ENCODE measurements at places on chromosomes 6 and 20. TPM values are rescaled to one million over a fixed set of nuclear protein-coding genes. Genes with fewer than 3 reads are reported as not detected.

GRCh38 chr6:158191761-158192160 is 23.6 kb downstream of the GTF2H5 start:
- DNase-seq = no peak

MCHR2 gene
- not detected for total RNA-seq

GRCh38 chr6:36436466-36436865 is 6.2 kb downstream of the PXT1 start:
- peak; percentile 36 for DNase-seq

DNA sequence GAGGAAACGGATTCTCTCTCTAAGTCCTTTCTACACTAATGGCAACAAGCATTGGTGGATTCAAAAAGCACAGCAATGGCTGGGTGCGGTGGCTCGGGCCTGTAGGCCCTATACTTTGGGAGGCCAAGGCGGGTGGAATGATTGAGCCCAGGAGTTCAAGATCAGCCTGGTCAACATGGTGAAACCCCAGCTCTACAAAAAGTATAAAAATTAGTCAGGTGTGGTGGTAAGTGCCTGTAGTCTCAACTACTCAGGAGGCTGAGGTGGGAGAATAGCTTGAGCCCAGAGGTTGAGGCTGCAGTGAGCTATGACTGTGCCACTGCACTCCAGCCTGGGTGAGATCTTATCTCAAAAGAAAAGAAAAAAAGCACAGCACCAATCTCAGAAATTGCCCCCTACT is 19.3 kb downstream of the PAQR8 start:
- no peak for DNase-seq

GRCh38 chr6:131929976-131930375 is 21.2 kb downstream of the CCN2 start:
- DNase-seq = no peak

- no peak for DNase-seq
These were observed 475.6 kb upstream of the ADGRB3 start for GRCh38 chr6:68159433-68159832.

DNA sequence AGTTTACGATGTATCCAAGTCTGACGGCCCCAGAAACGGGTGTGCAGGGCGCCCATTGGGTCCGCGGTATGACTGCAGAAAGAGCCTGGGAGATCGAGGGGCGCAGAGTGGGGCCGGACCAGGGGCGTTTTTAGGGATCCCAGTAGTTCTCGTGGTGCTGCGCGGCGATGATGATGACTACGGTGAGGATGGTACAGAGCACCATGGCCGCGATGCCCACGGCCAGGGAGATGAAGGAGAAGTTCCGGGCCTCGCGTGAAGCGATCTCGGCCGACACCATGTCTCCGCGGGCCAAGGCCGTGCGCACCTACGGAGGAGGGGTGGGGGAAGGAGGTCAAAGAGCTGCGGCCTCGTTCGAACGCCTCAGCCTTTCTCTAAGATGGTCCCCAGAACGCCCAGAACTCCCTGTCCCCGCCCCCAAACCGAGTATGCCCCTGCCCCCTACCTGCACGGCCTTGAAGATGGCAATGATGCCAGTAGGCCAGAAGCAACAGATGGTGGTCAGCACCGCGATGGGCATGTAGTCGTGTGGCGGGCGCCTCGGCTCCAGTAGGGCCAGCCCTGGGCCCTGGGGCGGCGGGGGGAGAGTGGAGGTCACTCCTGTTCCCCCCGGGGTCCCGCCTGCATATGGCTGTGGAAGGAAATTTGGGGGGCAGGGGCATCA is 2.5 kb downstream of the PRRT1 start:
- DNase-seq = no peak

ABHD16A gene
- total RNA-seq = 52.0 TPM

DNA sequence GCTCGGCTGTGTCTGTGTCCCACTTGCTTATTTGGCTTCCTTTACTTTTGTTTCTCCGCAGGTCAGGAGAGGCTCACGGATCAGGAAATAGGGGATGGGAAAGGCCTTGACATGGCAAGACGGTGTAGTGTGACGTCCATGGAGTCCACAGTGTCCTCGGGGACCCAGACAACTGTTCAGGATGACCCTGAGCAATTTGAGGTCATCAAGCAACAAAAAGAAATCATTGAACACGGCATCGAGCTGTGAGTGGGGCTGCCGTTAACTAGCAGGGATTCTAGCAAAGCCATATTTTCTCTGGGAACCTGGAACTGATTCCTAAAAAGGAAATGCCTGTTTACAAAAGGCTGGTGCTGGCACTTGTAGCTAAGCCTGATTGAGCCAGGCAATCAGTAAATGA is 54.4 kb downstream of the ARFGEF2 start:
- no peak for DNase-seq

GRCh38 chr6:75308250-75308988 is 23.8 kb upstream of the TMEM30A start:
- no peak for DNase-seq

DNA sequence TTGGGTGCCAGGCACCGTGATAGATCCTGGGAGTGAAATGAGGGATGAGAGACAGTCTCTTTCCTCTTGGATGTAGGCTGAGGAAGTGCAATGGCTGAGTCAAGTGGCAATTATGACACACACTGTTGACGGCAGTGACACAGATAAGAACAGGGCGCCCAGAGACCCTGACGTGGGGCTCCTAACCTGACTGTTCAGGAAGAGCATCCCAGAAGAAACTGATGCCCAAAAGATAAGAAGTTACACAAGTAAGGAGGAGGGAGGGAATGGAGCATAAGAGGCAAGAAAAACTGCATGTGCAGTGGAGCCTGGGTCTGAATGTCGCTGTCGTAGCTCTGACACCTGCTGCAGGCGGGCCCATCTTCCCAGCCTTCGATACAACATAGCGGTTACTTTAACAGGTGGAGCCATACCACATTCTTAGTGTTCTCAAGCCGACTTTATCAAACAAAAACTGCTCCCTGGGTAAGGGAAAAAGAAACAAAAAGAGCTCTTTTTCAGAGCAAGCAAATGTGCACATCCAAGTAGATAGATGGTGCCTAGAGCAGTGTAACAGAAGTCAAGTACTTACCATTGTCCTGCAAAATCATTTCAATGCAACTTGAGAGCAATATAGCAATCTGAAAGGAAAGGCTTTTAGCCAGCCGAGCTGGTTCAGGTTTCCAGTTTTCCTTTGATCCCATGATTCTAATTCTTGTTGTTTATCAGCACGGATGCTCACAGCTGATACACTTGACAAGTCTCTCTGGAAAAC is 463.9 kb upstream of the JARID2 start:
- DNase-seq = no peak

SYNGAP1 gene
- total RNA-seq = 2.9 TPM

DNA sequence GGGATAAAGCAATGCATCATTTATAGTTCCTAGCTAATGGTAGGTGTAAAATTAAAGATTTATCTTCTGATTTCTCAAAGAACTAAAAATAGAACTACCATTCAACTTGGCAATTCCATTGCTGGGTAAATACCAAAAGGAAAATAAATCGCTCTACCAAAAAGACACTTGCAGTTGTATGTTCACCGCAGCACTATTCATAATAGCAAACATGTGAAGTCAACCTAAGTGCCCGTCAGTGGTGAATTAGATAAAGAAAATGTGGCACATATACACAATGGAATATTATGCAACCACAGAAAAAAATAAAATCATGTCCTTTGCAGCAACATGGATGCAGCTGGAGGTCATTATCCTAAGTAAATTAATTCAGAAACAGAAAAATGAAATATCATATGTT is 279.8 kb upstream of the PRND start:
- DNase-seq = no peak

GRCh38 chr6:136012198-136012887 is 160.8 kb downstream of the PDE7B start:
- DNase-seq = peak; percentile 61

CCDC28A gene
- 8.5 TPM for total RNA-seq

GRCh38 chr6:50653253-50653652 is 60.1 kb upstream of the TFAP2D start:
- no peak for DNase-seq

- no peak for DNase-seq
These were observed 3.5 kb downstream of the RBM39 start for GRCh38 chr20:35738410-35739179.

ERVFRD-1 gene
- total RNA-seq = not detected

- peak; percentile 43 for DNase-seq
These were observed 11.4 kb downstream of the CTSZ start for GRCh38 chr20:58995461-58996225.

SAMD3 gene
- total RNA-seq = not detected
